Body of pancreas (tissue), 4 donors: ENCODE measurements at places on chromosomes 4 and X.
A peak's percentile ranks its signal among the peaks of the same experiment; 100 is the strongest.

DNA sequence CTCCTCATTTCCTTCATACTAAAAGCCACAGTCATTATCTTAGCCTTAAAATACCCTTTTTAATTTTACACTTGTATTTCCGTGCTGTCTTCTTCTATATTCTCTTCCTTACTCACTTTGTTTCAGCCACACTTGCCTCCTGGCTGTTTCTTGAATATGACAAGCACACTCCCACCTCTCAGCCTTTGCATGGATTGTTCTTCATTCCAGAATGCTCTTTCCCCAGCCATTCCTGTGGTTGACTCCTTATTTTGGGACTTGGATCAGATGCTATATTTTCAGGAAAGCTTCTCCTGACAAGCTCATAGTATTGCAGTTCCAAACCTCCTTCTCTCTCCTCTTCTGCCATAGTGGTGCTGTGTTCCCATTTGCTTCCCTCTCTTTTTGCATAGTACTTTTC, 291.3 kb downstream of the PDHA2 start:
- H3K4me1 ChIP-seq, result no peaks in the 10 kb centered on the region
- no peaks in the 10 kb centered on the region for H3K27me3 ChIP-seq
- no peak overlapping the region for H3K27ac ChIP-seq
- H3K36me3 ChIP-seq, result no peaks in the 10 kb centered on the region

DNA sequence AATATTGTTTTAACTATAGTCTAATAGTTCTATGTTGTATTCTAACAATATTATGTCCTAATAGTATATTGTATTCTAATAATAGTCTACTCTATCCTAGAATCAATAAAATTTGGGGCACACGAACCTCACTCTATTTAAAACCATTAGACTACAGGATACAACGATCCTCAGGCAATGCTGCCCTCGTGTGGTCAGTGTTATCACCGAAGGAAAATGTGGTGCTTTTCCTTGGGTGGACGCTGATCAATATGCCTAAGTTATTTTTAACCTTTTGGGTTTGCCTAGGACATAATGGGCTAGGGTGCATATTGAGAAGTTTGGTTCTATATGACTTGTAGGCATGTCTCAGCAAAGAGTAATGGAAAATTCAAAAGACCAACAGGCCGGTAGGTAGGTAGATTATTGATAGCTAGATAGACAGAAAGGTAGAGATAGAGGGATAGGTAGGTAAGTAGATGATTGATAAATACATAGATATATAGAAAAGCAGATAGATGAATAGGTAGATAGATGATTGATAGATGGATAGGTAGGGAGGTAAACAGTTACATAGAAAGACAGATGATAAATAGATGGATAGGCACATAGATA, 75.1 kb downstream of the PRKX start:
- H3K4me3 ChIP-seq, result no peak overlapping the region
- no peaks in the 10 kb centered on the region for H3K36me3 ChIP-seq
- no peaks in the 10 kb centered on the region for H3K4me1 ChIP-seq
- no peaks in the 10 kb centered on the region for H3K27me3 ChIP-seq
- peak; percentile 73 for DNase-seq
- H3K27ac ChIP-seq, result no peak overlapping the region

DNA sequence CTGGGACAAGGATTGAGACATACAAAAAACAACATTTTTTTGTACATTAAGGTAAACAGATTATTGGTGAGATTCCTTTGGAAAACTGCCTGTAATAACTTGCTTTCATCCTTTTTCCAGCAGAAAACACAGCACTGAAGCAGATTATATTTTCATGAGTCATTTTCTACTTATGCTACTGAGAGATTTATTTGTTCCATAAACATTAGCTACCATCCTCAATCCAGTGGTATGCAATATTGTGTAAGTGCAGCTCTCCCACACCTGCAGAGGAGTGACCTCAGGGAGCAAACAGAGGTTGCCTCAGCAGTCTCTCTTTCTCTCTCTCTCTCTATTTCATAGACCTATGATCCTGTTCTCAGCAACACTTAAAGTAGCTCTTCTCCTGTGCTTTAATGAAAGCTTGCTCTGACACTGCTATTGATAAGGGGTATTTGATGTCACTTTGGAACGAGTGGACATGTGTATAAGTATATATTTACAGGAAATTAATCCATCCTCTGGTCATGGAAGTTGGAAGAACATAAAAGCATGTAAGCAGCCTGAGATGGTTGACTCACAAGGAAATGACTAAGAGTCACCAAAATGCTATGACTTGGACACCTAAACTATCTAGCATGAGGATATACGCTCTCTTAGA, 163.7 kb upstream of the SPANXC start:
- H3K27me3 ChIP-seq, result no peaks in the 10 kb centered on the region
- no peak overlapping the region for H3K27ac ChIP-seq
- DNase-seq, result no peak
- H3K4me3 ChIP-seq, result no peak overlapping the region

DNA sequence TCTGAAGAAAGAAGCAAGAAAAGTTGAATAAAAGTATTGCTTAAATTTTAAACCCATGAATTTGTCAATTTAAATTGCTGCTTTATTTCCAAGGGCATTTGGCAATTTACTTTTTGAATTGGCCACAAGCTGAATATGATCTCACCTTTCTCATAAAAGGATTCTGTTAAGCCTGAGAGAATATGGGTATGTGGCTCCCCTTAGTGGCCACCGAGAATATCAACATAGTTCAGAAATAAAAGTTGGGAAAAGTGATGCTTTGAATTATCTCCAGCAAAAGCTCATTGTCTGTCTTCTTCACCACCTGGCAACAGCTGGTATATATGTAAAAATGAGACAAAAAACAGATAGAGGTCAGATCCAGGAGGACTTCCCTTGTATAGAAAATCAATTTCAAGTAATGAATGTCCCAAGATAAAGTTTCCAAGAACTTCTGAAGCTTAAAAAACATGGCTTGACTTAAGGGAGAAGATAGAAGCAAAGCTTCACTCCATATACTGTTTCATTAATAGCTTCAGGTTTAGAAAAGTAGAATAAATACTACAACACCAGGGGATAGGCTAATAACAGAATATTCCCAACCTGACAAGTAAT, 290.7 kb upstream of the FAM241A start:
- H3K4me3 ChIP-seq, result no peak overlapping the region
- H3K27ac ChIP-seq, result no peak overlapping the region
- no peaks in the 10 kb centered on the region for H3K4me1 ChIP-seq
- DNase-seq, result peak; percentile 26
- no peaks in the 10 kb centered on the region for H3K27me3 ChIP-seq

DNA sequence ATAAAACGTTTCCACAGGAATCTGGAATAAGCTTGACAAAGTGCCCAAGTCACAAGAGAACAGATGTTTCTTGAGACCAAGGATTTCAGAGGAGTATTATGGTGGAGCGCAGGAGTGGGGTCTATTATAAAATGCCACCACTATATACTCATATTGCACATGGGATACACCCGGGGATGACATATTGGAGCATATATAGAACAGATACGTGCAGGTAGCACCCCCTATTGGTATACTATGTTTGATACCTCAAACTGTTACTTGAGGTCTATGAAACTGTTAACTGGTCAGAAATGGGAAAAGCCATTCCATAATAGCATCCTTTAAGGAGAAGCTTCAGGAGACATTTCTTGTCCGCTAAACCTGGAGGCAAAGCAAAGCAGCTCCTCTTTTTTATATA, 86.0 kb downstream of the PCYT1B start:
- H3K36me3 ChIP-seq, result no peaks in the 10 kb centered on the region
- no peak for DNase-seq
- H3K4me1 ChIP-seq, result no peaks in the 10 kb centered on the region
- H3K27me3 ChIP-seq, result no peaks in the 10 kb centered on the region
- H3K4me3 ChIP-seq, result no peak overlapping the region
